ENCODE measurements at places on chromosomes 2 and 18.

- no peak for DNase-seq
Measured at GRCh38 chr2:54469484-54470053, 13.4 kb downstream of the SPTBN1 start.

DNA sequence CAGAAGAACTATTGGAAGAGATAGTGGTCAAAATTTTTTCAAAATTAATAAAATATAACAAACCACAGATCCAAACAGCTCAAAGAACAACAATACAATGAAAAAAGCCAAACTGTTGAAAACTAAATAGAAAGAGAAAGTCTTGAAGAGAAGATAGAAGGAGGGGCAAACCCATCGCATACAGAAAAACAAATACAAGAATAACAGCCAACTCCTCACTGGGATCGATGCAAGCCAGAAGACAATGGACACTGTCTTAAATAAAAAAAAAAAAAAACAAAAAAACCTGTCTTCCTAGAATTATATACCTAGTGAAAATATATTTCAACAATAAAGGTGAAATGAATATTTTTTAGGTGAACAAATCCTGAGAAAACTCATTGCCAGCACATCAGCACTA, 34.1 kb upstream of the ARHGAP25 start:
- no peak for DNase-seq

GRCh38 chr2:19963386-19963785, 26.5 kb downstream of the WDR35 start:
- no peak for DNase-seq

- DNase-seq: no peak
Measured at GRCh38 chr2:186841940-186842339, 7.0 kb downstream of the ZSWIM2 start.

- DNase-seq: no peak
Measured at GRCh38 chr18:7725897-7726296, 158.8 kb downstream of the PTPRM start.

GRCh38 chr2:111176867-111177266, 56.2 kb downstream of the BCL2L11 start:
- no peak for DNase-seq

GRCh38 chr18:50192995-50193795, 1.8 kb downstream of the MYO5B start:
- DNase-seq: no peak

DNA sequence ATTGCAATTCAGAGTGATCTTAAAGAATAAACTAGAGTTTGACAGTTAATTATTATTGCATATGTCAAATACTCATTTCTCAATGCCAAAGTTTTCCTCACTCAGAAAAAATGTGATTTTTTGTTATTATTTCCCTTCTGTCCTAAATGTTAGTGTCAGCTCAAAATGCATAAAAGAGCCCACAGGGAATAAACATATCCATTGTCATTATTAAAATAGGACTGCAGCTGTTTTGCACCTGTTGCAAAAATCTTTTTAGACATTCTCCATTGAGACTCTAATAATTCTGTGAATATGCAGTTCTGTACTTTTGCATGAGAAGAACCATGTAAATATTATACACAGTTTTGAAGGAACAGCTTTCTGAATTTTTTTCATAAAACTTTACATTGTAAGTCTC, 540.0 kb upstream of the SLC39A10 start:
- DNase-seq: no peak

- DNase-seq: no peak
Measured at GRCh38 chr2:40087434-40087833, 308.4 kb upstream of the THUMPD2 start.

DNA sequence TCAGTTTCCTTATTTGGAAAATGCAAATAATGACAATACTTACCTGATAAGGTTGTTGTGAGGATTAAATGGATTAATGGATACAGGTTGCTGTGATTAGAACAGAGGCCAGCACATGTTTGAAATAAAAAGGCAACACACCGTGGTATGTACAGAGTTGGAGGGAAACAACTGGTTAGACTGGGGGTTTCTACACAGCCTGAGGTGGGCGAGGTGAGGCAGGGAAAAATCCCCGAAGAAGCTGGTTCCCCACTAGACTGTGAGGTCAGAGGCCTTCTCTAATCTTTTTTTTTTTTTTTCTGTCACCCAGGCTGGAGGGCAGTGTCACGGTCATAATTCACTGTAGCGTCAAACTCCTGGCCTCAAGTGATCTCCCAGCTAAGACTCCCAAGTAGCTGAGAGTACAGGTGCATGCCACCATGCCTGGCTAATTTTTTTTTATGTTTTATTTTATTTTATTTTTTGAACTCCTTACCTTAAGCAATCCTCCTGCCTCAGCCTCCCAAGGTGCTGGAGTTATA, 1.2 kb upstream of the E2F6 start:
- no peak for DNase-seq

DNA sequence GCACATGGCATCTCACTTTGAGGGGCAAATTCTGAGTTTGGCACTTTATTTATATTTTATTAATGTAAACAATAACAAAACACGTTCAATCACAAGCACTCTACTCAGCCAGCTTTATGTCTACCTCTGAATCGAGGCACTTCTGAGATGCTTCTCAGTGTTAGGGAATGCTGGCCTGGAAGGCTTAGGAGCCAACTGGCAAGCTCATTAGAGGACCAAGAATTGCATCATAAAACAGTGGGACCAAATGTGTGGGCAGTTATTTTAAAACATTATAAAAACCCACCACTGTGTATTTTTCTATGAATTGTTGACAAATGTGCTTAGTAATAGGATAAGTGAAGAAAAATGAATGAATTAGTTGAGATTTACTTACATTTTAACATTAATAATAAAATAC, 46.8 kb upstream of the SMIM21 start:
- no peak for DNase-seq

DNA sequence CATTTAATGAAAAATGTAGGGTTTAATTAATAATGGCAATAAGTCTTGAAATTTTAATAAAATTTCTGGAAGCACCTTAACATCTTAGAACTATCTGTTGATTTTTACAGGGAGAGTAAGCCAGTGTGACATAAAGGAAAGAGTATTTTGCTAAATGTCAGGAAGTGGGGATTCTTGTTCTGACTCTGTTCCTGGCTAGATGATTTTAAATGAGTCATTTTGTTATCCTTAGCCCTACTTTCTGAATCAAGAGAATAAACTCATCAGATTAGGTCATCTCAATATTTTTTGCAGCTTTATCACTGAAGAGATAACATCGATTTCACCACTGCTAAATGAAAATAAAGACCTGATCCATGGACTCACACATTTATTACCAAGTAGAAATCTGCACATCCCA, 377.5 kb upstream of the CYRIA start:
- no peak for DNase-seq

GRCh38 chr2:96245609-96246390, 20.0 kb downstream of the TMEM127 start:
- DNase-seq: no peak

- DNase-seq: no peak
Measured at GRCh38 chr2:12928197-12928774, 211.6 kb downstream of the TRIB2 start.

DNA sequence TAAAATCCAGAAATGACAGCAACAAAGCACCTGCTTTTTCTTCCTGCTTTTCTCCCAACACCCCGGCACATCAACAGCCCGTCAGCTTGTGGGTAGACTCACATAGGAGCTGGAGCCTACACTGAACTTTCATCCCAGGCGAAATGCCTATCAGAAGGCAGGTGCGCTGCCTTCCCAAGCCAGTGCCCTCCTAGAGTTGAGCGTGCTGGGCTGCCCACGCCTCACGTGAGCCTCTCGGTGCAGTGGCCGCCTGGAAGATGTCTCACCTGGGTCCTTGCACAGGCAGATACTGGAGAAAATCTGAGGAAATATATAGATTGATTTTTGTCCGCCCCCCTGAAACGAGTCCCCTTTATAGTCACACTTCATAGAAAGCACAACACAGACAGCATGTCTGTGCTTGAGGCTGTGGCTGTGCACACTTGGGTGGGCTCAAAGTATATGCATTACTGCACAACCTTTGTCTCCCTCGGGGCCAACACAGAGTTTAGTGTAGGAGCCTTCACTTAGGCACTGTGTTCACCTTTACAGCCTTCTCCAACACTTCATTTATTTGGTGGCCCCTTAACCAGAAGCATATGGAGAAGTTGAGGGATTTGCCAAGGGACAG, 112.5 kb downstream of the SMAD7 start:
- DNase-seq: no peak

DNA sequence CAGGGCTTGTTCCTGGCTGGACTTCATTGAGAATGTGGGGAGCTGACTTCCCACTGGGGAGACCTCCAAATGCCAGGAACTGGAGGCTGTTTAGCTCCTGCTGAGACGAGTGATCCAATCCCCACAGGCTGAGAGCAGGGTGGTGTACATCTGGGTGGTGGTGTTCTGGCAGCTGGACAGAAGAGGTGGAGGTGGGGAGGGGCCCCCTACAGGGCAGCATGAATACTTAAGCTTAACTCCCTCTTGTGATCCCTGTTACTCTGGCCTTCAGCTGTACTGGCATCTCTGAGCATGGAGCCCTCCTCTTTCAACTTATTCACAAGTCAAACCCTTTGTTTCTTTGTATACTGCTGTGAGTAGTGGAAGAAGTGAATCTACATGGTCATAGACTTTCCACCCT, 167.8 kb upstream of the LYPD1 start:
- no peak for DNase-seq

DNA sequence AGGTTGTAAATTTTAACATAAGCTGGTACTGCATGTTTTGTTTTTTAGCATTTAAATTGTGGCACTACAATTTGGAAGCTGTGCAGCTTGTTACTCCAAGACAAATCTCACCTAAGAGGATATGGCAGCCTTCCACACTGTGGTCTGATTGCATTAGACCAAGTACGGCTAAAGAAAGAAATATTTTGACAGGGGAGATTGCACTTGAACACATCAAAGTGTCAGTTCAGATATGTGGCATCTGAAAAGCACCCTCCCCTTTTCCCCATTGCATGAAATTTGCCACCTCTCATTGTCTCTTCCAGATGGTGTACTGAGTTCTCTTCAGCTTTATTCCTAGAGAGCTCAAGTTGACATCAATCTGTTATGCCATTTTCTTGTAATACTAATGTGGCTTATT, 295.9 kb downstream of the ERBB4 start:
- DNase-seq: no peak

- no peak for DNase-seq
Measured at GRCh38 chr18:7358989-7359726, 128.3 kb downstream of the LRRC30 start.

DNA sequence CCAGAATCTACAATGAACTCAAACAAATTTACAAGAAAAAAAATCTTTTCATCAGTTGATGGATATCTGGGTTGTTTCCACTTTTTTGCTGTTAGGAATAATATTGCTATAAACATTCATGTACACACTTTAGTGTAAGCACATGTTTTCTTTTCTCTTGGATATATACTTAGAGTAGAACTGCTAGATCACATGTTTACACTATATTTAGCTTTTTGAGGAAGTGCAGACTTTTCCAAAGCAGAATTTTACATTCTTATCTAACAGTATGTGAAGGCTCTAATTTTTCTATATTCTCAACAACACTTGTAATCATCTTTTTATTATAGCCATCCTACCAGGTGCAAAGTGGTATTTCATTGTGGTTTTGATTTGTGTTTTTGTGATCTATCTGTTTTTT, 103.6 kb upstream of the RMP24 start:
- DNase-seq: no peak

GRCh38 chr2:57434972-57435371, 611.6 kb upstream of the VRK2 start:
- DNase-seq: no peak

GRCh38 chr2:30213326-30213725, 18.0 kb upstream of the LBH start:
- DNase-seq: no peak

DNA sequence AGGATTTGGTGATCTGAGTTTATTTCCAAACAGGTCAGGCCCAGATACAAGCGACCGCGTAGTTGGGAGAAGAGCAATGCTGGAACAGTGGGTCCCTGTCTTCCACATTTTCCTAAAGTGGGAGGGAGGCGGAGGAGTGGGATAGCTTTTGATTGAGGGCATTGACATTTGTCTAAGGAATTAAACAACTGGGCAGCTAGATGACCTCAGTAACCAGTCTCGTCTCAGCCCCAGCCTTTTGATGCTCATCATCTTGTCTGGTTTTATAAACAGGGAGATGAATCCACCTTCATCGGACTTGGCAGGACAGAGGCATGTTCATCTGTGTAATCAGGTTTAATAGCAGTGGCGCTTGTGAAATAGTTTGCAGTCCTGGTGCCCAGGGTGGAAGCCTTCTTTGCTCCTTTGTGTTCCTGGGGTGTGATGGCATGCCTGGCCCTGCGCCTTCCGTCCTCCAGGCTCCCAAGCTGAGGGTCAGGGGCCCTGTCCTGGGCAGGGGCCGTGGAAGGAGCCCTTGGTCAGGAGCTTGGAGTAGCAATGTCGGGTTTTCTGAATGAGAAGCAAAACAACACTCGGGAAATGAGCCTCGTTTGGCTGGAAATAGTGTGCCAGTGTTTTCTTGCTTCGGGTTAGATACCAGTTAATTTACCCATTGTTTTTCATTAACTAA, 193.8 kb downstream of the FAM210A start:
- no peak for DNase-seq

DNA sequence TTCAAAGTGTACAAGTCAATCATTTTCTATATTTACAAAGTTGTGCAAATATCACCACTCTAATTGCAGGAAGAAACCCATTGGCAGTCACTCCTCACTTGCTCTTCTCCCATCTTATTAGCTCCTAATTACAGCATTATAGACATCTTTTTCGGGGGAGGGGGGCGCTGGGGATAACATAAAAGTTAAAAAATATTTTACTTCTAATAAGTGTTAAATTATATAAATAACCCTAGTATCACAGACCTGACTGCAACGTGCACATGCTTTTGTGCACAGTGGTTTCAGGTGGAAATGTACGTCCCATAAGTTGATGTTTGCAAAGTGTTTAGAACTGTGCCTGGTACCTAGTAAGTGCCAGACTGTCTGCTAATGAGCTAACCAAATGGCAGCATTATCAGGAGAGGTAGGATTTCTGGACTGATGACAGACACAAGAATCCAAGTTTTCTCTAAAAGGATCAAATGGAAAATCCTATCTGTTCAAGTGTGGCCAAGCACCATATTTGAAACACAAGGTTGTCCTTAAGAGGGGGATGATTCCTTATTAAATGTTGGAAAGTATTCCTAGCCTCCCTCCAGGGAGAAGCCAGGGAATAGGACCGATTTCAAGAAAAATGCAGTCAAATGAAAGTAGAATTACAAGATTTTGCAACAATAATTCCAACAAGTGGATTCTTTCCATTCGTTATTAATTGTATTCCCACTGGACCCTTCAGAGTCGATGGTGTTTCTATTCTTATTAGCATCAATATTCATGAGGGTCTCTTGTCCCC, 70.0 kb downstream of the ACKR3 start:
- DNase-seq: no peak

- DNase-seq: no peak
Measured at GRCh38 chr18:10062302-10063300, 148.8 kb downstream of the VAPA start.

- DNase-seq: no peak
Measured at GRCh38 chr2:28475088-28475595, 20.7 kb upstream of the PLB1 start.

- no peak for DNase-seq
Measured at GRCh38 chr2:232124309-232124708, 162.8 kb downstream of the DIS3L2 start.

GRCh38 chr2:164538240-164538866, 82.9 kb downstream of the GRB14 start:
- no peak for DNase-seq

- DNase-seq: no peak
Measured at GRCh38 chr2:9975328-9975727, 23.8 kb downstream of the GRHL1 start.

- DNase-seq: no peak
Measured at GRCh38 chr2:39682066-39682692, 16.5 kb downstream of the TMEM178A start.

- no peak for DNase-seq
Measured at GRCh38 chr18:47585136-47585535, 333.7 kb upstream of the SKOR2 start.

GRCh38 chr2:69169655-69170389, 156.8 kb downstream of the ANTXR1 start:
- DNase-seq: no peak
